ENCODE measurements at places on chromosomes 12 and 14. TPM values are rescaled to one million over a fixed set of nuclear protein-coding genes. Genes with fewer than 3 reads are reported as not detected.

Gene LRRIQ1
- total RNA-seq = not detected

Gene MIP
- not detected for total RNA-seq

Gene CELA1
- not detected for total RNA-seq

Gene SCFD1
- 53.7 TPM for total RNA-seq

Gene FBXL14
- total RNA-seq = 8.6 TPM

Gene RPS6KL1
- total RNA-seq = 1.0 TPM

Gene SERPINA12
- total RNA-seq = not detected

Gene CIROP
- total RNA-seq = not detected

DNA sequence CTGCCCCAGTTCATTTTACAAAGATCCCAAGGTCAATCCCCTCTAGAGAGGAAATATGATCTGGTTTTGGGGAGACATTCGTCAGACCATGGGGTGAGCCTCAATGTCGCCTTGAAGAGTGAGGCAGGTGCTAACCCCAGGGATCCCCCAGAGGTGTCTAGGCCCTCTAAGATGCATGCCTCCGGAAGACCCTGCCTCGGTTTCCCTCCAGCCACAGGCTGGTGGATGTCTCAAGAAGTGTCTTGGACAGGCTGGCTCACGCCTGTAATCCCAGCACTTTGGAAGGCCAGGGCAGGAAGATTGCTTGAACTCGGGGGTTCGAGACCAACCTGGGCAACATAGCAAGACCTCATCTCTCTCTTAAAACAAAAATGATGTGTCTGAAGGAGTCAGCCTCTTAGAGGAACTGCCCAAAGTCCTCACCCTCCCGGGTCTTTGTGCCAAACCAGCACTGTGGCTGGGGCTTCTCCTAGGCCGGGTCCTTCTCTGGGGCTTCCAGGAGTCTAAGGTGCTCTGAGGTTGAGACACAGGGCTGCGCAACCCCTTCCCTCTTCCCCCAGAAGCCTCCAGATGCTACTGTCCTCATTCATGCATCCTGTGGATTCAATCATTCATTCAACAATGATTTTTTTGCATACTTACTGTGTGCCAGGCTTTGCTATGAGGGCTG lies 24.7 kb upstream of the BEGAIN start:
- no peaks in the 10 kb centered on the region for H3K4me1 ChIP-seq
- no peak overlapping the region for H3K4me3 ChIP-seq
- no peak for DNase-seq
- H3K27me3 ChIP-seq = no peaks in the 10 kb centered on the region
- H3K27ac ChIP-seq = no peak overlapping the region

DNA sequence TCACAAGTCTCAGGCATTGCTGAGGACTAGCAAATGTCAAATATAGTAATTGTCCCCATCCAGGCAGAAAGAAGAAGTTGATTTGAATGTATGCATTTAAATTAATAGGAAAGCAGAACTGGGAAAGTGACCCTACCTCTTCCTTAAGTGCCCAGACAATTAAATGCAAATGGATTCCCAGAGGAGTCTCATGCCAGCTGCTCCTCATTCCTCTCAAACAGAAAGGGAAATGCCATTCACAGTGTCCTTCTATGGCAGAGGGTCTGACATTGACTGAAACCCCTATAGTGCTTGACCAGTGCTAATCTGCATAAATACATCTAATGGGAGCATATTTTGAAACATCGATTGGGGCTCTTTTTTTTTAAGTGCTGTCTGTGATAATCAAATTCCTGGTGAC lies 292.4 kb upstream of the SEL1L start:
- no peaks in the 10 kb centered on the region for H3K36me3 ChIP-seq
- no peak overlapping the region for H3K27ac ChIP-seq
- no peak overlapping the region for H3K4me3 ChIP-seq

- H3K4me3 ChIP-seq = no peak overlapping the region
- H3K27ac ChIP-seq = no peak overlapping the region
- H3K4me1 ChIP-seq = no peaks in the 10 kb centered on the region
- no peaks in the 10 kb centered on the region for H3K36me3 ChIP-seq
- H3K27me3 ChIP-seq = no peaks in the 10 kb centered on the region
- DNase-seq = no peak
Measured at GRCh38 chr14:50031602-50032313, 84.6 kb downstream of the VCPKMT start.

DNA sequence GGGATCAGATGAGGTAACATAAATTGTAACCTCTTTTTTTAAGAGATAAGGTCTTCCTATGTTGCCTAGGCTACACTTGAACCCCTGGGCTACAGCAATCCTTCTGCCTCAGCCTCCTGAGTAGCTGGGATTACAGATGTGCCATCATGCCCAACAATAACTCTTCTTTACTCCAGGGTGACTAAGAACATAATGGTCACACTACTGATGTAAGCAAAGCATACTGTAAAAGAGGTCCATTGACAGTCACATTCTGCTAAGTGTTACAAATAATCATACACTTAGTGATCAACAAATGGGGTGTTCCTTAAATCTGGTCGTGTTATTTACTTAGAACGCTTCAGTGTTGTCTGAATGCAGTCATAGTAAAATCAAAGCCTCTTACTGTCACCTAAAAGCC lies 68.9 kb downstream of the EPS8 start:
- H3K36me3 ChIP-seq = no peaks in the 10 kb centered on the region
- H3K27me3 ChIP-seq = no peaks in the 10 kb centered on the region
- H3K4me3 ChIP-seq = no peak overlapping the region
- no peak for DNase-seq

GRCh38 chr12:54017027-54017788 lies 8.4 kb downstream of the HOXC8 start:
- H3K27me3 ChIP-seq = no peaks in the 10 kb centered on the region
- peak; percentile 79 for DNase-seq
- H3K4me3 ChIP-seq = peak overlapping the region; percentile 56
- peak overlapping the region; percentile 100 for H3K27ac ChIP-seq
- no peaks in the 10 kb centered on the region for H3K36me3 ChIP-seq
- no peaks in the 10 kb centered on the region for H3K4me1 ChIP-seq

DNA sequence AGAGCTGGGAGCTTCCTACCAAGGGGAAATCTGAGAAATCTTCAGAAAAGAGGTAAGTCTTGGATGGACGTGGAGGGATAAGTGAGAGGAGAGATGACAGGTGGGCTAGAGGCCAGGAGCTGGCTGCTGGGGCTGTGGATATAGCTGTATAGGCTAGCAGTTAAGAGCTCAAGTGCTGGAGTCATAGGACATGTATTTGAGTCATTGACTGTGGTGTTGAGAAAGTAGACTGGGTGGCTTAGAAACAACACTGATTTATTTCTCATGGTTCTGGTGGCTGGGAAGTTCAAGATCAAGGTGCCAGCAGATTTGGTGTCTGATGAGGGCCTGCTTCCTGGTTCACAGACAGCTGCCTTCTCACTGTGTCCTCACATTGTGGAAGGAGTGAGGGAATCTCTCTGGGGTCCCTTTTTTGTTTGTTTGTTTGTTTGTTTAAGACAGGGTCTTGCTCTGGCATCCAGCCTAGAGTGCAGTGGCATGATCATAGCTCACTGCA lies 151.1 kb upstream of the FUT8 start:
- H3K27me3 ChIP-seq = no peaks in the 10 kb centered on the region
- no peak overlapping the region for H3K27ac ChIP-seq
- no peaks in the 10 kb centered on the region for H3K4me1 ChIP-seq
- H3K36me3 ChIP-seq = no peaks in the 10 kb centered on the region

- no peak overlapping the region for H3K4me3 ChIP-seq
- DNase-seq = no peak
- H3K27ac ChIP-seq = no peak overlapping the region
- H3K27me3 ChIP-seq = no peaks in the 10 kb centered on the region
- H3K4me1 ChIP-seq = peaks cover 4% of the 10 kb centered on the region
Measured at GRCh38 chr12:56256326-56256960, 1.7 kb downstream of the ANKRD52 start.

GRCh38 chr12:3171195-3171591 lies 94.0 kb downstream of the TSPAN9 start:
- peaks cover 3% of the 10 kb centered on the region for H3K4me1 ChIP-seq
- H3K27ac ChIP-seq = no peak overlapping the region
- no peaks in the 10 kb centered on the region for H3K36me3 ChIP-seq
- H3K27me3 ChIP-seq = no peaks in the 10 kb centered on the region
- DNase-seq = no peak

DNA sequence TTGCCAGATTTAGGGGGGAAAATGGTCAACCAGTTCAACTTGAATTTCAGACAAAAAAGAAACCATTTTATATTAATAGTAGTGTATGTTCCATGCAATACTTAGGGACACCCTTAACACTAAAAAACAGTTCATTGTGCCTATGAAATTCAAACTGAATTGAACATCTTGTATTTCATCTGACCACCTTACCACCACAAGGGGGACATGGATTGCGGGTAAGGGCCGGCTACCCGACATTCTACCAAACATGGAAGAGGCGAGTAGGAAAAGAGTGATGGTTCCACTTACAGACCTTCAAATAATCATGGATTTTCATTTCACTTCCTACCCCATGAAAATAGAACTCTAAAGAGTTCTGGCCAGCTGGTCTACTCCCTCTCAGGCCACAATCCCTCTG lies 10.3 kb upstream of the STK38L start:
- H3K36me3 ChIP-seq = no peaks in the 10 kb centered on the region
- DNase-seq = no peak
- H3K4me1 ChIP-seq = no peaks in the 10 kb centered on the region
- no peak overlapping the region for H3K4me3 ChIP-seq
- no peaks in the 10 kb centered on the region for H3K27me3 ChIP-seq
- no peak overlapping the region for H3K27ac ChIP-seq

DNA sequence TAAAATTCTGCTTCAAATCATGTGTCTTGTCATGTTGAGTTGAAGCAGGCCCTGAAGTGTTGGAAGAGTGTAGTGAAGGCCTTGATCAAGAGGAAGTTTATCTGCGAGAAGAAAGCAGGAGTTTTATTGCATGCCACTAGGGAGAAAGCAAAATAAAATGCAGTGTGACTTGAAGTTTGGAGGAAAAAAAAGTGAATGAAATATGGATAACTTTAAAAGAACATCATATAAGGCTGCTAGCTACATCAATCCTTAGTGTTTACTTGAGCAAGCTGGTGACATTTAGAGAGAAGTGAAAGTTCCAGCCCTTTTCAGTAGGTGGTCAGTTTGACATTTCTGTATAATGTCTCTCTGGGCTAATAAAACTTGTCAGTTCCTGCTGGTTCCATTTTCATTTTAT lies 841.1 kb downstream of the TMTC2 start:
- H3K27me3 ChIP-seq = no peaks in the 10 kb centered on the region
- H3K36me3 ChIP-seq = no peaks in the 10 kb centered on the region
- H3K4me1 ChIP-seq = no peaks in the 10 kb centered on the region
- DNase-seq = no peak

DNA sequence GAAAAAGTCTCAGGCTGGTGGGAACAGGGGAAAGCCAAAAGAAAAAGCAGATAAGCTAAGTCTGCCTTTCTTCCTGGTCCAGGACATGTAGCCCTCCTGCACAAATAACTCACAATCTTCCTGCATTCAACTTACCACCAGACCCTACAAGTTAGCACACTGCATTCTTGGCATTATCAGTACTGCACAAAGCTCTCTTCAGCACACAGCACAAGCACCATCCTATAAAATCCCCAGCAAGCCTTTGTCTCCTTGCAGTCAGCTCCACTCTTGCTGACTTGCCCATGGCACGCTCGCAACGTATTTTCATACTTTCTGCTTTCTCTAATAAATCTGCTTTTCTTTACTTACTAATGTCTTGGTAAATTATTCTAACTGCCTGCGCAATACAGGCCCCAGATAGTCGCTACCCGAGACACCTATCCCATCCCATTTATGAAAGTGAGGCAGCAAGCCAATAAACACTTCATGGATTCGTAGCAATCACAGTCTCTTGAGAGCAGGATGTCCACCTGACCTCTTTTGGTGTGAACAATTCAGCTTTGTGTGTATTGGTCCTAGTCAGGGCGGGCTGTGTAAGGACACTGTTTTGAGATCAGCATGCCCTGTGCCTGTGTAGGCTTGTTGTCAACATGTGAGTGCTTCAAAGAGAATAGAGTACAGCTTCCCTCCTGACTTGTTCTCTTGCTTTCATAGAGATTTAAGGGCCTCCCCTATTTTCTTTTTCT lies 49.0 kb downstream of the TMEM117 start:
- H3K27me3 ChIP-seq = no peaks in the 10 kb centered on the region
- no peak overlapping the region for H3K4me3 ChIP-seq
- no peaks in the 10 kb centered on the region for H3K36me3 ChIP-seq
- H3K4me1 ChIP-seq = no peaks in the 10 kb centered on the region

DNA sequence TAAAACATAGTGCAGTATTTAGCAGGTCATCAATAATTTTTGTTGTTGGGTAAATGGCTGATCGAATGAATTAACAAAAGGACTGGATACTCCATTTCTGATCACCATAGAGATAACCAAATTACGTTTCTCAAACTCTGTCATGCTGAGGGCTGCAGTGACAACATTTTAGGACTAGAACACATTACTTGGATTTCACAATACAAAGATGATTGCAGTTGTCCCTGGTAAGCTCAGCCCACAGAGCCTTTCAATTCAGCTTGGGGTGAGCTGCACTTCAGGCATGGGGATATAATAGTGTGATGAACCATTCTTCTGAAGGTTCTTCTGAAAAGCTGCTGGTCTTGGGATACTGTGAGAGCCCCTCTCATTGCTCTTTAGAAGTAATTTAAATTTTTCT lies 74.3 kb downstream of the FAR2 start:
- no peaks in the 10 kb centered on the region for H3K36me3 ChIP-seq
- DNase-seq = no peak
- H3K27me3 ChIP-seq = no peaks in the 10 kb centered on the region
- no peak overlapping the region for H3K4me3 ChIP-seq

DNA sequence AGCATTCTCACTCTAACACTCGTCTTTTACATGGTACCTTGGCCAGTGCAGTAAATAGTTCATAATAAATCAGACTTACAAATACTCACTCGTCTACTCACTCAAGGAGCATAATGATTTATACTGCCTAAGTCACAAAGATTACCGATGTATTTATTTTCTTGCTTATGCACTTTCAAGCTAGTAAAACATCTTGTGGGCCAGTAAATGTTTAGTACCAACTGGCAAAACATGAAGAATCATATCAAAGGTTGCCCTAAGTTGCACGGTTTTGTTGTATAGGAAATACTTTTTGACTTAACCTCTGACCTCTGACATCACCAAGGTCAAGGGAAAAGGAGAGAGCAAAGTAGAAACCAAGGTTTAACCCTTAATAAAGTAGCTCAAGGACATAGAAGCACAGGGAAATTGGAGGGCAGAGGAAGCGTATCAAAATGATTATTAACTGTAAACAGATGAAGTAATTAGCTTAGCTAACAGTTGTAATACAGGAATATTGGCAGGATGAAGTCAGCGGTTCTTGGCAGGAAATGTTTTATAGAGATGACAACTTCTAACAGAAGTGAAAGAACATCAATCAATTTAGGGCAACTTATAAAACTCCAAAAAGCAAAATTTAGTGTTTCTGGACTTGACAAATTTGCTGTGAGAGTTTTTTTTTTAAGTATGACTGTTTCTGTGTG lies 131.9 kb downstream of the HMGA2 start:
- DNase-seq = no peak
- no peak overlapping the region for H3K27ac ChIP-seq
- no peaks in the 10 kb centered on the region for H3K36me3 ChIP-seq
